ENCODE measurements at places on chromosomes 6 and 20.
A peak's percentile ranks its signal among the peaks of the same experiment; 100 is the strongest.

- peak; percentile 60 for DNase-seq
These were observed 369.0 kb downstream of the SYNE1 start for GRCh38 chr6:152267967-152268845.

- DNase-seq: no peak
These were observed 3.4 kb downstream of the LINC00237 start for GRCh38 chr20:21102603-21103311.

DNA sequence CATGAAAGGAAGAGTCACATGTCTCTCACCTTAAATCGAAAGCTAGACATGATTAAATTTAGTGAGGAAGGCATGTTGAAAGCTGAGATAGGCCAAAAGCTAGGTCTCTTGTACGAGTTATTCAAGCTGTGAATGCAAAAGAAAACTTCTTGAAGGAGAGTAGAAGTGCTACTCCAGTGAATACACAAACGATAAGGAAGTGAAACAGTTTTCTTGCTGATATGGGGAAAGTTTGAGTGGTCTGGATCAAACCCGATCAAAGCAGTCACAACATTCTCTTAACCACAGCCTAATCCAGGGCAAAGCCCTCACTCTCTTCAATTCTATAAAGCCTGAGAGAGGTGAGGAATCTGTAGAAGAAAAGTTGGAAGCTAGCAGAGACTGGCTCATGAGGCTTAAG lies 1.9 kb upstream of the TPD52L1 start:
- no peak for DNase-seq

DNA sequence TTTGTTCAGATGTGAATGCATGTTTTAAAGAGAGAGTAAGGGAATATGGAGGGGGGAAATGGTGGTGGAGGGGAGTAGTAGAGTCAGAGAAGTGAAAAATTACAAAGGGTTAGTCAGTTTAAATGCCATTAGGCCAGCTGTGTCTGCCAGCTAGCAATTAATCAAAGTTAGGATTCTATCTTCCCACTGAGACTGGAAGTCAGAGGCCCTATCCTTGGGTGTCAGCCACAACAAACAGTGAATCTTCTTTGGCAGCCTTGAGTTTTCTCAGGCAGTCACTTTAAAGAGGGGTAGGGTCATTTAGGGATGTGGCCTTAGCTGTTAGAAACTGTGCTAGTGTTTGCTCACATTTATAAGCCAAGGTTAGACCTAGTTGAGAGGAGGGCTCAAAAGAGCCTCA lies 120.5 kb upstream of the BTBD3 start:
- DNase-seq: no peak

DNA sequence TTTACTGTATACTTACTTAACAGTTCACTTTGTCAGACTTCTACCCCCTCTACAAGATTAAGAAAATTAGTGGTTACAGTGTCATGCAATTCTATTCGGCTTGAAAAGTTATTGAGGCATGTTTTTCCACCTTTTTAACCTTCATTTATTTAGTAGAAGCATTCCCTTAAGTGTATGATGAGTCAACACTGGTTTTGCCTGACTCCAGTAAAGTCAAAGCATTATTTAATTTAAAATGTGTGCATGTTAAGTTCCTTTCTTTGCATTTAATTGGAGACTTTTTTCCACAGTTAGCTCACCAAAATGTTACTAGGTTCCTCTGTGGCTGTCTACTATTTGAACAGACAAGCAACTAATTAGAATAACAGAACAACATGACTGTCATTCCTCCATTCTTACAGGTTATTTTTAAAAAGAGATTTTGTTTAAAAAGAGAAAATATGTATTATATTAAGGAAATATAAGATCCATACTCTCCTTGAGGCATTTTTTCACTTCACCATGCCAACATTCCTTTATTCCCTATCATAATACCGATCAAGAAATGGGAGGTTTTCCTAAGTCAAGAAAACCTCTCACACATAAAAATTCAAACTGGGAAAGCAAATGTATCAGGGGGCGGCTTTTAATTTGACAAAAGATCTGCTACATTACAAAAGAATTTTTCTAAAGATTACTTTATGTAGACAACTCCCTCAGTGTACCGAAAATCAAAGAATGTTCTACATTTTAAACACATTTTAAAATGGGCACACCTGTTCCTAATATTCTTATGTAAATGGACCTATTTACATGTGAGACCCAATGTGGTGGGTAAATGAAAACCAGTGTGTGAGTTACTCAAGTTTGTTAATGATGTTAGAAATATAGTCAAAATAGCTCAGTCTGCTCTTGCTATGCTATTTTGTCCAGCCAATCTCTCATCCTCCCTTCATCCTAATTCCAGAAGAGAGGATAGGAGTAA lies 361.2 kb downstream of the UTRN start:
- DNase-seq: no peak

- DNase-seq: no peak
These were observed 20.0 kb upstream of the TXLNB start for GRCh38 chr6:139311831-139312230.

- peak; percentile 78 for DNase-seq
These were observed 28.1 kb downstream of the HM13 start for GRCh38 chr20:31542201-31542842.

GRCh38 chr6:169862892-169863525 lies 111.6 kb downstream of the ERMARD start:
- no peak for DNase-seq

DNA sequence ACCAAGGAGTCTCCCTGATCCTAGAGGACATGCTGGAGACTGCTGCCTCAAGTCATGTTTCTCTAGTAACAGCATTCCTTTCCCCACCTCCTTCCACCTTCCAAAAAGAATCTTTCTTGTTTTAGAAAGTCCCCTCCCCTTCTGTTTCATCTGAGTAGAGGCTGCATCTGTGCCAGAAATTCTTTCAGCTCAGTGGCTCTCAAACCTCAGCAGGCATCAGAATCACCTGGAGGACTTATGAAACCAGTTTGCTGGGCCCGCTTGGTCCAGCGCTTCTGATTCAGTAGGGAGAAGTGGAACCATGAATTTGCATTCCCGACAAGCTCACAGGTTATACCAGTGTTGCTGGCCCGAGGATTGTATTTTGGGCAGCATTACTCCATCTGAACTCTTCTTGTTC lies 55.1 kb downstream of the TMEM200A start:
- DNase-seq: peak; percentile 24

GRCh38 chr6:67630146-67630545 lies 1004.9 kb upstream of the ADGRB3 start:
- DNase-seq: peak; percentile 42

DNA sequence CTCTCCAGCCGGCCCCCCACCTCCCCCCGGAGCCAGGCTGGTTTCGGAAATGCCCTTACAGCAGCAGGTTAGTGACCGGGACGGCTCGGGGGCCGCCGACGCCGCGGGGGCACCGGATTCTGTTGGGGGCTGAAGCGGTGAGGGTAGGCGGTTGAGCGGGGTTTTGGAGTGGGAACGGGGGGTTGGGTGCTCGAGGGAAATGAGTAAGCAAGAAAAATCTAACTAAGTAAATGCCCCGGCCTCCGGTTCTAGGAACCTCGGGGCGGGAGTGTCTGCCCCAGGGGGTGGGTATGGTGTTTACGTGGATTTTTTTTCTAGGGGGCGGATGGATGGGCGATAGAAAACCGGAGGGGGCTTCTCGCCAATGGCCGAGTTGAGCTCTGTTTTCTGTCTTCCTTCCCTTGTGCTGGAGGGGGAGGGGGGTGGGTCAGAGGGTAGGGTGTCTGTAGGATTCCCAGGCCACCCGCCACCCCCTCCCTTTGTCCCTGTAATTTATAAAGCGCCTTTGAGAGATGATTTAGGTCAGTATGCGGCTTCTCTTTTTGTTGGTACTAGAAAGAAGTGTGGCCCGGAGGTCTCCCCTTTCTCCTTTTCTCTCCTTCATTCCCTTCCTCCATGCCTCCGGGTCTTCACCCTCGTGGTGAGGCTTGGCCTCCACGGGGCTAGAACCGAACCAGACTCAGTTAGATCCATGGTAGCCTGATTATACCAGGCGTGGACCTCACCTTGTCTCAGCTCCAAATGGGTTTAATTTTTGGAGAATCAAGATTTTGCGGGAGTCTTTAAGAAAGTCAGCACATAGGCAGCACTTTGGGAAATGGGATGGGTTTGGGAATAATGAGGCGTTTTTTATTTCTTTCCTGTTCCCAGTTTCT lies 2.3 kb downstream of the E2F3 start:
- DNase-seq: peak; percentile 77

- DNase-seq: no peak
These were observed 453.0 kb downstream of the LMBRD1 start for GRCh38 chr6:69343851-69344250.

DNA sequence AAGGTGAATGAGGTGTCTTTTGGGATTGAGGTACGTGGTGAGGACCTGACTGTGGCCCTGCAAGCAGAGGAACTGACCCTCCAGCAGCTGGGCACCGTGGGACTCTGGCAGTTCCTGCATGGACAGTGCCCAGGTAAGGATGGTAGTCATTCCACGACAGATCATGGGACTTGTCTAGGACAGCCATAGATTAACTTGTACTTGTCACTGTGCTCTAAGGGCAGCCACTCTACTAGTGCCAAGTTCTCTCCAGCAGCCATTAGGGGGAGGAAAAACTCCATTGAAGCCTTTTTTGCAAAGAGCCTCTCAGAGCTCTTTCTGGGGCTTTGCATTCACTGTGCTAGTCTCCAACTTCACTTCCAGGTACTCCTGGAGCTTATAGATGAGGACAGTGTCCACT lies 20.4 kb downstream of the TAF11 start:
- peak; percentile 29 for DNase-seq
